ENCODE measurements at places on chromosomes 16 and 17.

- no peak for DNase-seq
Observed at GRCh38 chr17:74187761-74188160, 15.7 kb upstream of the RPL38 start.

GRCh38 chr17:22703204-22703603 is 1010.9 kb downstream of the KCNJ18 start:
- DNase-seq, result no peak

- no peak for DNase-seq
Observed at GRCh38 chr17:46120537-46120936, 72.7 kb downstream of the KANSL1 start.

DNA sequence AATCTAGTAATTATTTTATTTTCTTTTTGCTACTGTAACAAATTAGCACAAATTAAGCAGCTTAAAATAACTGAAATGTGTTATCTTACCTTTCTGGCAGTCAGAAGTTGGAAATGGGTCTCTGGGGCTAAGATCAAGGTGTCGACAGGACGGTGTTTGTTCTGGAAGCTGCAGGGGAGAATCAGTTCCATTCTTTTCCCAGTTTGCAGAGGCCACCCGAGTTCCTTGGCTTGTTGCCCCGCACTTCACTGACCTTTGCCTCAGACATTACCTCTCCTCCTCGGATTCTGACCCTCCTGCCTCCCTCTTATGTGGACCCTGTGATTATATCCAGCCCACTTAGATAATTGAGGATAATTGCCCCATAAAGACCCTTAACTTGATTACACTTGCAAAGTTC is 61.0 kb upstream of the MAF start:
- no peak for DNase-seq

DNA sequence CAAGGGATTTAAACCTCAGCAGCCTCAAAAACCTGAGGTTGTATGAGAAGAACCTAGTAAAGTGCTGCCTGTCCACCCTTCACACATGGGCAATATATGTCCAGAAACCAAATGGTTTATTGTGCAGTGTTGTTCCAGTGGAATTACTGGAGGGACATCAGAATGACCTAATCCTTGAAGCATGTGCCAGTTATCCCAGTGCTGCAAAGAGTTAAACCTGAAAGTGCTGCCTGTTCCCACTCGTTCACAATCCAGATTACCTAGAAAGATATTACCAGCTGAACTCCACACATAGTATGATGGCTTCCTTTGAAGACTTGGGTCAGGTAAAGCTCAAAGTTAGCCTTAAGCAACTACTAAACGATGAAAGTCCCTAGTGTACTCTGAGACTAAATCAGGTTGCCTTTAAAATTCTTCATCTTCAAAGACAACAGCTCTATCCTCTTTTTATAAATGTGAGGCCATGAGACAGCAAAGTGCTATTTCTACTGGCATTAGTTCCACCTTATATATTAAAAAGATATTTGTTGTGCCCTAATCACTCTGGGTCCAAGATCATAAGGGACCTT is 133.1 kb downstream of the SNX11 start:
- no peak for DNase-seq

DNA sequence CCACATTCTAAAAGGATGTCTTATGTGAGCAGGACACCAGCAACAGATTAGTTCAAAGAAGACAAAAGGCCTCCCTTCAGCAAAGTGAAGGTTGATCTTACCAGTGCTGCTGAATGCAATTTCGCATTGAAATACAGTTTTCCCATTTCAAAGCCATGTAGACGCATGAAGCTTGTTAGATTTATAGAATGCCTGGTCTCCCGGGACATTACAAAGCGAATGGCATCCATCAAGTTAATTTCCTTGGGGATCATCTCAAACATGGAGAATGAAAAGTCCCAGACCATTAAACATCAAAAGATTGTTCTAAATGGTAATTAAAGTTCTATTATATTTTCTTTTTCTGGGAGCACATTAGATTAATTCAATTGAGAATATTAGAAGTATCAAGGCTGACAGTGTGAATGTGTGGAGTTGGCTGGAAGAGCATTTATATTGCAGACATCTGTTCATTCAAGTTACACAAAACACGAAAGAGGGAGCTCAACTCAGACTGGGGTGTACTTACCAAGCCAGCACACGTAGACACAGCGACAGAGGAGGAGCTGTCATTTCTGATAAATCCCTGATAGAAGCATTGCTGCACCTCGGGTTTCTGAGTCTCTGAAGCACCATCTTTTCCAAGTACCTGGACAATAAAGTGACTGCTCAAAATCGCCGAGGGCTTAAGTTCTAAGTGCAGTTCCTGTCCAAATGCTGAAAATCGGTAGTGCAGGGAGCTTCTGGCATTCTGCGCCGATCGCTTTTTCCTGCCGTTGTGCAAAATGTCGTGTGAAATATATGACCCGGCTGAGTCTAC is 3.8 kb downstream of the ADAMTS18 start:
- no peak for DNase-seq

DNA sequence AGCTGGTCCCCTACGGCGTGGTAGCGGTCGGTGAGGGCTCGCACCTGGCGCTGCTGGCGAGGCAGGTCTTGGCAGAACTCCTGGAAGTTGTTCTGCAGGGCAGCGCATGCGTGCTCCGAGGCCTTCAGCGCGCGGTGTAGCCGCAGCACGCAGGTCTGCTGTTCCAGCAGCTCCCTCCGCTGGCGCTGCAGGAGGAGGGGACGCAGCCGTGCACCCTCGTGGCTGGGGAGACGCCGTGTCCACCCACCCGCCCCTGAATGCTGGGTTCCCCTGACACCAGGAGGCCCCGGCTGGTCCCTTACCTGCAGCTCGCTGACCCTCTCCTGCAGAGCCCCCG is 12.2 kb downstream of the EVPL start:
- no peak for DNase-seq

DNA sequence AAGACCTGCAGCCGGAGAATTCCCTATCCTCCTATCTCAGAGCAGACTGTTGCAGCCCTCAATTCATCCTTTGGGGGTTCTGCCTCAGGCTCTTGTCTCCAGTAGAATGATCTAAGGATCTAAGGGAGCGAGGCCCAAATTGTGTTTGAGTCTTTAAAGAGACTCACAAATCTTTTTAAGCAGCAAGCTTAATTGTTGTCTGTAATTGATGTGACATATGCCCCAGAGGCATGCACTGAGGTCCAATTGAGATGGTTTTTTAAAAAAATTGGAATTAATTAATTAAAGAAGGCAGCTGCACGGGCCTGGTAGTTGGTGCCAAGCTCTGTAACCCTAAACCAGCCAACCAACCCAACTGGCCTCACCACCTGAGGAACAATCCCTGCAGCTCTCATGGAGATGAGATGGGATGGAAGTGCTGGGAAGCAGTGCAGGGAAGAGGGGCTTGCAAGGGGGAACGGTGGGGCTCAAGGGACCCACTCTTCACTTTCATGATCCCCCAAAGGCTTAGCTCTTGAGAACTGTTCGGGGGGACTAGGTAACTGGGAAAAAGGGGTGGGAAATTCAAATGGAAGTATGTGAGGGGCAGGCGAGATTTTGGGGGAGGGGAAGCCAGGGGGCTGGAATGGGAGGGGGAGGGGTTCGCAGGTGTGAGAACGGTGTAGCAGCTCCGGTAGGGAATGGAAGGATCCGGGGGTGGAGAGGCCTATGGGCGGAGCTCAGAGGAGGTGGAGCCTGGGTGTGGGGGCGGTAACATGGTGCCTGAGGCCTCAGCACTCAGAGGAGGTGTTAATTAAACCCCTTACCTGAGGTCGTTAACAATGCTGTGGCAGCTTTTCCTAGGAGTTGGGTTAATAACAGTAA is 9.2 kb upstream of the ZNF652 start:
- DNase-seq, result no peak
